ENCODE measurements at places on chromosomes 11 and 22. TPM values are rescaled to one million over a fixed set of nuclear protein-coding genes. Genes with fewer than 3 reads are reported as not detected.

The TRPC6 gene
- 0.35 TPM for total RNA-seq

The GPHA2 gene
- total RNA-seq = not detected

The C11orf54 gene
- 24.6 TPM for total RNA-seq

The CASTOR1 gene
- total RNA-seq = 14.3 TPM

The HSPB2 gene
- total RNA-seq = not detected

The UCP3 gene
- total RNA-seq = 0.06 TPM

The TMEM191B gene
- not detected for total RNA-seq

The VSIG10L2 gene
- total RNA-seq = not detected

The C22orf31 gene
- not detected for total RNA-seq

The SCUBE2 gene
- 0.43 TPM for total RNA-seq

The CDON gene
- 4.9 TPM for total RNA-seq

The YAP1 gene
- 84.8 TPM for total RNA-seq

The GAS2 gene
- total RNA-seq = 1.2 TPM

The SPON1 gene
- 20.5 TPM for total RNA-seq

The C11orf52 gene
- 5.0 TPM for total RNA-seq

The SYCE3 gene
- 1.0 TPM for total RNA-seq

The RFPL1 gene
- total RNA-seq = not detected

The KIF18A gene
- 20.5 TPM for total RNA-seq

The KLHDC7B gene
- total RNA-seq = not detected

The JAML gene
- not detected for total RNA-seq

The TEX12 gene
- total RNA-seq = not detected

The TSSC4 gene
- 40.0 TPM for total RNA-seq

The MMP8 gene
- total RNA-seq = not detected

The MADD gene
- 14.0 TPM for total RNA-seq

The ELF5 gene
- not detected for total RNA-seq

The PRSS23 gene
- total RNA-seq = 64.2 TPM

The TYMP gene
- total RNA-seq = 7.6 TPM

The MPZL3 gene
- total RNA-seq = 7.4 TPM

The TTC28 gene
- total RNA-seq = 3.7 TPM

The DYNC2H1 gene
- total RNA-seq = 6.9 TPM

Measured in epithelial cell of proximal tubule (primary cell).